Hair follicular keratinocyte (primary cell): ENCODE measurements at places on chromosomes 3 and 15. TPM values are rescaled to one million over a fixed set of nuclear protein-coding genes. Genes with fewer than 3 reads are reported as not detected.

Gene AGBL1
- not detected in 2 replicates for total RNA-seq

Gene GPR87
- 61.2 and 66.5 TPM in 2 replicates for total RNA-seq

Gene GOLGA6B
- total RNA-seq: not detected in 2 replicates

Gene FBXO40
- total RNA-seq: not detected in 2 replicates

Gene GADL1
- not detected in 2 replicates for total RNA-seq

Gene KNG1
- not detected in 2 replicates for total RNA-seq

Gene TMCO5A
- total RNA-seq: not detected in 2 replicates

Gene NR1I2
- total RNA-seq: 0.08 TPM in 2 replicates

Gene SERINC4
- total RNA-seq: not detected in 2 replicates

Gene MYRIP
- not detected in 2 replicates for total RNA-seq

Gene WDR72
- 0.19 TPM in 1 of 2 replicates, not detected in the other for total RNA-seq

Gene RETNLB
- not detected in 2 replicates for total RNA-seq

Gene RARRES1
- total RNA-seq: not detected in 2 replicates

Gene TP63
- 138 and 212 TPM in 2 replicates for total RNA-seq

Gene ACSBG1
- not detected in 2 replicates for total RNA-seq

Gene REC114
- not detected in 2 replicates for total RNA-seq

Gene PPP2R3A
- 8.3 and 10.5 TPM in 2 replicates for total RNA-seq

Gene MST1R
- total RNA-seq: 17.8 and 21.9 TPM in 2 replicates

Gene ATP8B4
- not detected in 2 replicates for total RNA-seq

Gene PCSK6
- 2.1 and 6.1 TPM in 2 replicates for total RNA-seq

Gene SLC22A13
- total RNA-seq: not detected in 2 replicates

Gene ENTPD3
- total RNA-seq: 6.3 and 12.2 TPM in 2 replicates

Gene BNC1
- 98.3 and 103 TPM in 2 replicates for total RNA-seq

Gene WHAMM
- 5.9 and 6.6 TPM in 2 replicates for total RNA-seq

Gene POLG
- total RNA-seq: 75.7 and 86.0 TPM in 2 replicates

Gene MORC1
- not detected in 2 replicates for total RNA-seq

Gene AP3B2
- total RNA-seq: 0.78 and 1.2 TPM in 2 replicates

Gene CLDN16
- not detected in 2 replicates for total RNA-seq

Gene AGTR1
- total RNA-seq: 0.95 TPM in 1 of 2 replicates, not detected in the other

Gene VEPH1
- total RNA-seq: 0.08 and 0.34 TPM in 2 replicates

Gene AHSG
- 0.47 TPM in 1 of 2 replicates, not detected in the other for total RNA-seq

Gene RPP25
- 1.6 and 3.7 TPM in 2 replicates for total RNA-seq

Gene ALPK3
- 0.08 TPM in 1 of 2 replicates, not detected in the other for total RNA-seq

Gene TMEM266
- total RNA-seq: not detected in 2 replicates

Gene ACVR2B
- total RNA-seq: 1.1 and 3.2 TPM in 2 replicates

Gene MUC13
- total RNA-seq: not detected in 2 replicates

Gene CHRFAM7A
- 0.23 and 3.2 TPM in 2 replicates for total RNA-seq

Gene ARNT2
- 0.11 and 0.23 TPM in 2 replicates for total RNA-seq

Gene GABRB3
- total RNA-seq: 1.1 and 1.8 TPM in 2 replicates

Gene ZNF80
- not detected in 2 replicates for total RNA-seq

Gene FANCD2OS
- not detected in 2 replicates for total RNA-seq

Gene RAB7A
- total RNA-seq: 67.9 and 78.6 TPM in 2 replicates

Gene IL17RE
- total RNA-seq: 10.8 and 19.7 TPM in 2 replicates

Gene GP5
- not detected in 2 replicates for total RNA-seq

Gene CX3CR1
- not detected in 2 replicates for total RNA-seq

Gene GOLGA8G
- total RNA-seq: not detected in 2 replicates

Gene CERS3
- 10.7 and 15.1 TPM in 2 replicates for total RNA-seq

Gene HTR3E
- total RNA-seq: not detected in 2 replicates

Gene LCTL
- not detected in 2 replicates for total RNA-seq

Gene DUT
- total RNA-seq: 91.1 and 143 TPM in 2 replicates

Gene SOX14
- total RNA-seq: not detected in 2 replicates

Gene TJP1
- 37.3 and 49.3 TPM in 2 replicates for total RNA-seq

Gene RHCG
- total RNA-seq: 15.5 and 22.8 TPM in 2 replicates

Gene PLSCR5
- not detected in 2 replicates for total RNA-seq

Gene SLC12A8
- 12.5 and 12.9 TPM in 2 replicates for total RNA-seq
